ENCODE measurements at places on chromosomes 12 and 14.

GRCh38 chr12:66638666-66639065 lies 40.2 kb downstream of the GRIP1 start:
- no peak for DNase-seq

DNA sequence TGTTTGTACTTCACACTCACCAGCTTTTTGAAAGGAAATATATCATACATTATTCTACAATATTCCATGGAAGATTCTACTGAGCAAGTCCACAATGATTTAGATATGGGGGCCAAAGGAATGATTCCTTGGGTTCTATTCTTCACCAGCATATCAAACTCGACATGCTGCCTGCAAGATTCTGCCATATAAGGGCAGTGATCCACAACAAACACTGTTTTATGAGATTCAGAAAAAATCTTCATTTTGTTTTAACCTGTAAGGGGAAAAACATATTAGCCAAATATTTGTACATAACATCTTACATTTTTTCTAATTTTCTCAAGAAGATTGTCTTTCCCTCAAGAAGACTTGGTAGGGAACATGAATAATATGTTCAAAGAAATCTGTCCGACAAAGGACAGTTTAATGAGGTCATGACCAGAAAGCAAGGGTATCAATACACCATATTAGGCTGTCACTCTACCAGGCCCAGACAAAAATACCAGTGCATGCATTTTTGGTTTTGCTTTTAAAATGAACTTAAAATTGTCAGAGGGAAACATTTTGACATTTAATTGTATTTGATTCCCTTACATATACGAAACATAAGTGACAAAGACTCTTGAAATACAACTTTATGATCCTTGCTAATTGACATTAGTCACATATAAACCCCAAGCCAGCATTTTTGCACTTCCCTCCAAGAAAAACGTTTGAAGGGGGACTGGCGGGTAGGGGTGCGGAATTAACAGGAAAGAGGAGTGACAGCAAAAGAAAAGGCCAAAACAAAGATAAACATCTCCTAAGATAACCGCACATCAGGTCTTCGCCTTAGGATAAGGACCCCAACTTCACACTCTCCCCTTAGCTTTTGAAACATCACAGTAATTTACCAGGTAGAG lies 980 bp downstream of the INTS13 start:
- no peak for DNase-seq

DNA sequence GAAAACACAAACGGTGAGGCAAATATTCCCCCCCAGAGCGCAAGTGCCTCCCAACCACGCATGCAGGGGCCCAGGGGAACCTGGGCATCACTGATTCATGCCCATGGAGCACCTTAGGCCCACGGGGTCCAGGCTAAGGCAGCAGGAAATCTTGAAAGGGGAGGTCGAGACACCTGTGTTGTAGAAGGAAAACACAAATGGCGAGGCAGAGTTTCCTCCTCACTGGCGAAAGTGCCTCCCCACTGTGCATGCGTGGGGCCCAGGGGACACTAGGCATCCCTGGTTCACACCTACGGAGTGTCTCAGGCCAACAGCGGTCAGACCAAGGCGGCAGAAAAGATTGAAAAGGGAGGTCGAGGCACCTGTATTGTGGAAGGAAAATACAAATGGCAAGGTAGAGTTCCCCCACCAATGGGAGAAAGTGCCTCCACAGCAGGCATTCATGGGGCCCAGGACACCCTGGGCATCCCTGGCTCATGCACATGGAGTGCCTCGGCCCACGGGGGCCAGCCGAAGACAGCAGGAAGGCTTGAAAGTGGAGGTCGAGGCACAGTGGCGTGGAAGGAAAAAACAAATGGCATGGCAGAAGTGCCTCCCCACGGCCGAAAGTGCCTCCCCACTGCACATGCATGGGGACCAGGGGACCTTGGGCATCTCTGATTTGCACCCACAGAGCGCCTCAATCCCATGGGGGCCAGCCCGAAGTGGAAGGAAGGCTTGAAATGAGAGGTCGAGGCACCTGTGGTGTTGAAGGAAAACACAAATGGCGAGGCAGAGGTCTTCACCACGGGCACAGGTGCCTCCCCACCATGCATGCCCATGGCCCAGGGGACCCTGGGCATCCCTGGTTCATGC lies 368.8 kb downstream of the ALG10 start:
- DNase-seq: peak; percentile 37

- no peak for DNase-seq
Measured at GRCh38 chr12:130576371-130576816, 139.7 kb downstream of the RIMBP2 start.

- no peak for DNase-seq
Measured at GRCh38 chr14:92544051-92544720, 30.6 kb downstream of the RIN3 start.

DNA sequence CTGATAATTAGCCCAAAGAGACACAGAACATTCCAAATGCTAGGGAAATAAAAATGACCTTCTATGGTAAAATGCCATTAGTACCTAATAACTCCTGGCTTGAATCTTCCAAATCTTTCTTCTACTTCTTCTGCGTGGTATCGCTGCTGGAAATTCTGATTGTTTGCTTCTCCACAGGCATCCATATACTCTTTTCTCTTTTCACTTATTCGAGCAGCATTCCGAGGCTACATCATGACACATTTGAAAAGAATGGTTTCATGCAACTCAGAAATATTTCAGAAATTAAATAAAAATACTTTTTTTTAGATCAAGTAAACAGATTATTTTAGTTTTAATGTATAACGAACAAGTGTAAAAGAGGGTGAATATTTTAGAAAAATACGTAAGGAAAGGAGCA lies 18.9 kb downstream of the ZCCHC8 start:
- DNase-seq: no peak

- DNase-seq: no peak
Measured at GRCh38 chr14:47917344-47917954, 242.0 kb upstream of the MDGA2 start.

All from RWPE2 (cell line).